HCT116 (cell line): ENCODE measurements at places on chromosomes 6 and 20.

DNA sequence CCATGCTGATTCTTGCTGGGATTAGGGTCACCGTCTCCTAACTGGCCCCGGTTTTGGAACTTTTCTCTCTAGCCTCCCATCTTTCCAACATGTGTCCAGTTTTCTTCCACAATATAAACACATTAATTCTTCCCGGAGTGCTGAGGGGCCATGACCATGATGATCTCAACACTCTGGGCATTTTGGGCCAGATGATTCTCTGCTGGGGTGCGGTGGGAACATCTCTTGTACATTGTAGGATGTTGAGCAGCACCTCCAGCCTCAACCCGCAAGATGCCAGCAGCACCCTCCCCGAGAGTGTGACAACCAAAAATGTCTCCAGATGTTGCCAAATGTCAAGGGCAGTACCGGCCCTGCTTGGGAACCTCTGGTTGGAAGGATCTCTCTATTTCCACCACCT is 164.8 kb downstream of the TFAP2C start:
- H3K36me3 ChIP-seq = no peaks in the 10 kb centered on the region
- H3K27me3 ChIP-seq = no peaks in the 10 kb centered on the region
- H3K4me1 ChIP-seq = peaks cover 5% of the 10 kb centered on the region; the same call in 1 of the 2 replicates
- no peak for DNase-seq
- no peak overlapping the region for H3K27ac ChIP-seq
- no peak overlapping the region for H3K4me3 ChIP-seq

DNA sequence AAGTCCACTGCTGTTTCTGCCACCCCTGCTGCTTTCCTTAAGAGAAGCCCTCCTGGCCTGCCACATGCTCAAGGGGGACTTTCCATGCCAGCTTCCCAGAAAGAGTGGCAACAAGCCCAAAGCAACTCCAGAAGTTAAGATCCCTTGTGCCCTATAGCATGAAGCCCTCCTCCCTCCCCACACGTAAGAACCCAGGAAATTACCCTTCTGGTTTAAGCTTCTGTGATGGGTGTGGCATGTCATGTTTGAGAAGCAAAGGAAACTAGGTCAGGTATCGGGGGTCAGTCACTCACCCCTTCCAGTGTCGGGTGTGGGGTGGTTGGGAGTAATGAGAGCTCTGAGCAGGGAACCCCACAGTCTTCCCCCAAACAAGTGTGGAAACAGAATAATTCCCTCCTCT is 196.1 kb downstream of the LRFN2 start:
- H3K27ac ChIP-seq = no peak overlapping the region
- no peak overlapping the region for H3K4me3 ChIP-seq
- peaks cover 53% of the 10 kb centered on the region for H3K27me3 ChIP-seq
- no peaks in the 10 kb centered on the region for H3K4me1 ChIP-seq
- no peak for DNase-seq

- H3K4me3 ChIP-seq = no peak overlapping the region
- no peaks in the 10 kb centered on the region for H3K36me3 ChIP-seq
- H3K27me3 ChIP-seq = no peaks in the 10 kb centered on the region
- H3K27ac ChIP-seq = no peak overlapping the region
- DNase-seq = no peak
- H3K4me1 ChIP-seq = no peaks in the 10 kb centered on the region
Measured at GRCh38 chr6:134117409-134117808, 65.0 kb upstream of the SLC2A12 start.

GRCh38 chr6:1124885-1125284 is 187.0 kb upstream of the FOXQ1 start:
- 0 out of 2 replicates have a peak, but pooled peaks cover 1% of the 10 kb centered on the region for H3K27me3 ChIP-seq
- H3K4me1 ChIP-seq = no peaks in the 10 kb centered on the region
- no peak overlapping the region for H3K27ac ChIP-seq
- H3K4me3 ChIP-seq = no peak overlapping the region

- peak; percentile 85 for DNase-seq
- no peaks in the 10 kb centered on the region for H3K36me3 ChIP-seq
- H3K27me3 ChIP-seq = no peaks in the 10 kb centered on the region
Measured at GRCh38 chr20:47576516-47577033, 74.9 kb downstream of the NCOA3 start.
